CD4-positive, alpha-beta T cell (primary cell): ENCODE measurements at places on chromosomes 6 and 20.

DNA sequence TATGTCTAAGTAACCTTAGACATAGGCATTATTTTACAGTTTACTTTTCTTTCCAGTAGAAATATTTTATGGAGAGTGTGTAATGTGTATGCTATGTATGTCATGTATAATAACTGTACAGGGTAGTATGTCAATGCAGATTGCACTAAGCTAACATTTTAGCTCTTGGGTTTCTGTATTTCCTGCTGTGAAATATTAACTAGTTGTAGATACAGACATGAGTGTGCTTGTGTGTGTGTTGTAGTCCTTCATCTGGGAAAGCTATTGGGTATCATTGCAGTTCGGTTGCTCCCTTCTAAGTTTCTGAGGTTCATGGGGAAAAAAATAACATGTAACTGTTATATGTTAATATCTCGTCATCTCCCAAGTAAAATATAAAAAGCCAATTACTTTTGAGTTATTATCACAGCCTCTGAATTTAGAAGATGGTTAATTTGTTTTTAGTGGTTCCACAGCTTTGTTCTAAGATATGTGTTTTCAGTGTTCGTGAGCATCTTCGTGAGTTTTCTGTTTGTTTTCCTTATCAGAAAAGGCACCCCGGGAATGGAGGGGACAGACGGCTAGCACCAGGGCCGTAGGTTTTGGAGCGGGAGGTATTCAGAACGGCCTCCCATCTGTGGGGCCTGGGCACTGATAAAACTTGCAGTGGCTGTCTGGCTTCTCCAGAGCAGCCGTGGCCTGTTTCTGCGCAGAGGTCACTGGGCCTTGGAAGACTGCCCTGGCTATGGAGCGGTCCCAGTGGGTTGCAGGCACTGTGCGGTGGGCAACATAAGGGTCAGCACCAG, 215.0 kb downstream of the ARID1B start:
- DNase-seq, result no peak

GRCh38 chr6:143449714-143450452, 612 bp downstream of the ADAT2 start:
- DNase-seq, result peak; percentile 56

- no peak for DNase-seq
These were observed 3.3 kb downstream of the PERP start for GRCh38 chr6:138103871-138104270.

- no peak for DNase-seq
These were observed 2.5 kb downstream of the PRRT1 start for GRCh38 chr6:32149092-32149755.

DNA sequence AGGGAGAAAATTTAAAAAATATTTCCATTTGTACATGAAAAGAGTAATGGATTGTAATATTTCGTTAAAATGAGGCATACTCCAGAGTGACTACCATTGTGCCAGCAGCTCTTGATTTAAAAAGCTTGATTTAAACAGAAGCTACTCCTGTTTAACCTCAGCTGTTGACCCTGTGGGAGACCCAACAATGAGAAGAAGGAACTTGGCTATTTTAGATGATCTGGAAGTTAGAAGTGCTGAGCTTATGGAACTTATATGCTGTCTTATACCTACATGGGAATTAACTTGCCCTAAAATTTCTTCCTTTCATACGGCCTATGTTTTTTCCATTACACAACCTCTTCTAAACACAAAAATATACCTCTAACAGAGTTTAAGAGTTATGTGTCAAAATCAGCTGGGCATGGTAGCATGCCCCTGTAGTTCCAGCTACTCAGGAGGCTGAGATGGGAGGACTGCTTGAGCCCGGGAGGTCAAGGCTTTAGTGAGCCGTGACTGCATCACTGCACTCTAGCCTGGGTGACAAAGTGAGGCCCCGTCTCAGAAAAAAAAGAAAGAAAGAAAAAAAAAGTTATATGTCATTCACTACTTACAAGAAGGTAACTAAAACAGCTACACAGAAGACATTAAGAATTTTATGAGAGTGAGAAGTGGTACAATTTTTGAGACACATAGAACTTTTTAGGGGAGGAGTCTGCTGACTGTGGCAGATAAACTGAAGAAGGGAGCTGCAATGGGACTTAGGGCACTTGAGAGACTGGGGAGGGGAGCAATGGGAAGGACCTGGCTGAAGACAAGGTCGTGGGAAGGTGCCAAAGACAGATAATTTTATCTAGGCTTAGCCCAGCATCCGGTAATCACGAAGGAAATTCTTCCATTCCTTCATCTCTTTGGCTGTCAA, 139.9 kb downstream of the MYB start:
- no peak for DNase-seq

GRCh38 chr20:30985386-30985785, 272.1 kb upstream of the DEFB115 start:
- no peak for DNase-seq

- no peak for DNase-seq
These were observed 83.3 kb downstream of the SMPDL3A start for GRCh38 chr6:122872311-122872710.

- DNase-seq, result no peak
These were observed 531.9 kb upstream of the MAN1A1 start for GRCh38 chr6:119881416-119881815.

GRCh38 chr6:138416206-138416605, 12.2 kb downstream of the HEBP2 start:
- no peak for DNase-seq

- DNase-seq, result no peak
These were observed at the start of gene SEL1L2 for GRCh38 chr20:13990465-13990864. Gene SEL1L2, minus strand, starts transcription at chr20:13990614. Its CDS starts 80 bp downstream, at chr20:13990534.

DNA sequence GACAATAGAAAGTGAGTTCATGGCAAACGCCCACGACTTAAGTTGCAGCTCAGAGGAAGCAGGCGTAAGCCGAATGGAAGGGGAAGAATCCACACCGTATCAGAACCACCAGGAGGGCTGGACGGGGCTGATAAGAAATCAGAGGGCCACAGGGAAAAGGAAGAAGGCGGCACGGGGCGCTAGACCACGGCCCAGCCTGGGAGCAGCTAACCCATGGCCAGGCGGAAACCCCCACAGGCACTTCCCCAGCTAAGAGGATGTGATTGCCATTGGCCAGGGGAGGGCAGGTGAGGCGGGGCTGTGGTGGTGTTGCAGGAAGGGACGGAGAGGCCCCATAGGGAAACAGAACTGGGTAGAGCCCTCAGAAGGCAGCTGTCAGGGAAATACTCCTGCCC, 174.0 kb upstream of the AFDN start:
- no peak for DNase-seq

DNA sequence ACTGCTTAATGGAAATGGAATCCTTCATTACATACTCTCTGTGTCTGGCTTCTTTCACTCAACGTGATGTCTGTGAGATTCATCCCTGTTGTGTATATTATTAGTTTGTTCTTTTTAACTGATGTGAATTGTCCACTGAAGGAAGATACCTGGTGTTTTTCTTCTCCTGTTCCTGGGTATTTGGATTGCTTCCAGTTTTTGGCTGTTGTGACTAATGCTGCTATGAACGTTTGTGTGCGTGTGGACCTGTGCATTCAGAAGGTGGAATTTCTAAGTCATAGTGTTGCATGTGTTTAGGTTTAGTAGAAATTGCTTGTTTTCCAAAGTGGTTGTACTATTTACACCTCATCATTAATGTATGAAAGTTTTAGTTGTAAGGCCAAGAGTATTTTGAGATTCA, 3.8 kb downstream of the TULP4 start:
- DNase-seq, result no peak

GRCh38 chr6:142932889-142933288, 12.1 kb downstream of the HIVEP2 start:
- DNase-seq, result peak; percentile 58

GRCh38 chr6:31900917-31901414, 920 bp downstream of the ZBTB12 start:
- DNase-seq, result no peak

GRCh38 chr20:10316582-10316981, 98.0 kb downstream of the SNAP25 start:
- DNase-seq, result no peak

DNA sequence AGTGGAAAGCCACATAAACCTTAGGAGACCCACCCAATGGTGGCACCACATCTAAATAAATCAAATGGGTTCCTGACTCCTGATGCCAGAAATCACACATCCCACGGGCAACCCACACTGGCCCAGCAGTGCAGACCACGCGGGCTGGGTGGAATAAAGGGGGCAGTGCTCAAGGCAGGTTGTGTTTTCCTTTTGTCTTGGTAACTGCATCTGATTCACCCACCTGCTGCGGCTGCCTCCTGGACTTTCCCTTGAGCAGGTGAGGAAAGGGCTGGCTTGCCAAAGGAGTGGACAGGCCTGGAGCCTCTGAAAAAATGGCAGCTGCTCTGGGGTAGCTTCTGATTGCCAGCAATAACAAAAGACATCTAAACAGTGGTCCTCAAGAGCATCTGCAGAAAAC, 119.5 kb upstream of the KCNK16 start:
- no peak for DNase-seq

- DNase-seq, result peak; percentile 15
These were observed 639 bp upstream of the CD24 start for GRCh38 chr6:106974999-106975737.

DNA sequence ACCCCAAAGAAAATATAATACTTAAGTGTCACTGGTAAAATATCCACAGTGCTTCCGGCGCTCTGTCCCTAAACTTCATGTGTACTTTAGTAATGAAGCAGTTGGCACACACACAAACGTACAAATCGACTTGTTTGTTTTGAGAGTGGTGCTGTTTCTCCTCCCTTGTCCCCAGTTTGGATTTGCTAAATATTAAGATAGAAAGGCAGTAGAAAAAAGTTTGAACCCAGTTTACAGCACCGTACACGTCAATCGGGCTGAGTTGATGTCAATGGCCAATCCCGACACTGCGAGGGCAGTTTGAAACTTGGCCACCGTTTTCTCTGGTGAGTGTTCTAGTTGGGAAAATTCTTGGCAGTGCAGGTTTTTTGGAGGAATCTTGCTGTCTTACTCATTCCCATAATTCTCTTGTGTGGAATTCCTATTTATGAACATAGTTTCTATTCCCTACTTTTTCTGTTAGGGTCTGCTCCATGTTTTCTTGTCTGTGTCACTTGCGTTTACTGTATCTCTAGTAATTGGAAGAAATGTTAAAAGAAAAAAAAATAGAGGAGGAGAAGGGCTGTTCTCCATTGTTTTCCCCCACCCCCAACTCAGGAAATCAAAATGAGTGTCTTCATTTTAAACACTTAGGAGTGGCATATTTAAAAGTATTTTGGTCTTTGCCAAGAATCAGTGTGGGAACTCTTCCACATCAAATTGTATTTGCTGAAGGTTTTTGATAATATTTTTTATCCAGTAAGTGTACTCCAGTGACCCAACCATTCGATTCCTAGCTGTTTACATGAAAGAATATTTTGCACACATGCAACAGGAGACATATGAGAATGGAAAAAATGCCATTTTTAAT, 72.3 kb downstream of the OR2B2 start:
- peak; percentile 29 for DNase-seq

GRCh38 chr6:92942549-92942948, 476.8 kb downstream of the EPHA7 start:
- DNase-seq, result no peak

DNA sequence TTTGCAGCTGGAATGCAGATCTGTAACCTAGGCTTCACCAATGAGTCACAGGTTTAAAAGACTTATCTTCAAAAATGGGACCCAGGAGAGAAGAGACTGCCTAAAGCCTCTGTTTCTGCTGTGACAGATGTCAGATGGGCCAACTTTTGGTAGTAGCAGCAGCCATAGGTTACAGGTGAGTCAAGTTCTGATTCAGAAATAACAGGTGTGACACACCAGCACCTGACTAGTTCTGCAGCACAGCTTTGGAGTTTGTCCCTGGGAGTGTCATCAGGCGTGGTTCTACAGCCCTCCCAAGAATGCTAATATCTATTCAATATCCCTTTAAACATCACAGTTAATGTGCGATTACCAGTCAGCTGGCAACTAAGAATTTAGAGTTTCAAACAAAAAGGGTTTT, 121.9 kb upstream of the BTN3A2 start:
- DNase-seq, result no peak

DNA sequence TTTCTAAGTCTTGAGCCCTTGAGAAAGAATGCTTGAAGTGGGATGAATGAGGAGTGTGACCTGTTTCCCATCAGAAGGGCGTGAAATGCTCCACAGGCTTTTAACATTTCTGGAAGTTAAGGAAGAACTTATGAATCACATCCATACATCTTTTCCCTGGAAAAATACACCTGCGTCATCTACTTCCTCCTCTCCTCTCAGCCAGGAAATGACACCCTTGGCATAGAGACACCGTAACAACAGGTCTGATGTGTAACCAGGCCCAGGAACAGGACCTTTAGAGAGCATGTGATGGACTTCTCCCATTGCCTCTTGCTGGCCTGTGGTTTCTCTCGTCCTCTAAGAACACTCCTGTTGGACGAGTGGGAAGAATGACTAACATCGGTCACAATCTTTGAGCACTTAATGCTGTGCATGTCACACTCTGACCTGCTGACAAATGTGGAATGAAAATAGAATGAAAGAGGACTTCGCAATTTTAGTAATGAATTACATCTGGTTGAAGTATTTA, 28.5 kb upstream of the CITED2 start:
- DNase-seq, result no peak

DNA sequence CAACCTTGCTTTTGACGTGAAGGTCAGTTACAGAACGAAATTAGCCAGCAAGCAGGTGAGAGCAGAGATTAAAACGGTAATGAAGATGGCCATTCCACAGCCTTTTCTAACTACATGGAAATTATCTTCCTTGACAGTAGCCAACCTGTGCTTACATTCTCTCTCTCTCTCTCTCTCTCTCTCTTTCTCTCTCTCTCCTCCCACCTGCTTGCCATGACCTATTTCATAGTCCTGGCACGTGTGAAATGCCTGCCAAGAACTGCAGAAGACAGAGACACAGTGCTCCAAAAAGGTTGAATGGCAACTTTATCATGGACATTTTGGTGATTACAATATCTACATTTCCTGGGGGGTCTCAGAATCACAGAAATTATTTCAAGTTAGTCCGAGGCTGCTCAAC, 38.5 kb upstream of the SALL4 start:
- DNase-seq, result no peak

GRCh38 chr6:31979238-31979898, 2.5 kb upstream of the C4A start:
- peak; percentile 20 for DNase-seq

GRCh38 chr6:89984926-89985750, 90.9 kb downstream of the GJA10 start:
- no peak for DNase-seq

DNA sequence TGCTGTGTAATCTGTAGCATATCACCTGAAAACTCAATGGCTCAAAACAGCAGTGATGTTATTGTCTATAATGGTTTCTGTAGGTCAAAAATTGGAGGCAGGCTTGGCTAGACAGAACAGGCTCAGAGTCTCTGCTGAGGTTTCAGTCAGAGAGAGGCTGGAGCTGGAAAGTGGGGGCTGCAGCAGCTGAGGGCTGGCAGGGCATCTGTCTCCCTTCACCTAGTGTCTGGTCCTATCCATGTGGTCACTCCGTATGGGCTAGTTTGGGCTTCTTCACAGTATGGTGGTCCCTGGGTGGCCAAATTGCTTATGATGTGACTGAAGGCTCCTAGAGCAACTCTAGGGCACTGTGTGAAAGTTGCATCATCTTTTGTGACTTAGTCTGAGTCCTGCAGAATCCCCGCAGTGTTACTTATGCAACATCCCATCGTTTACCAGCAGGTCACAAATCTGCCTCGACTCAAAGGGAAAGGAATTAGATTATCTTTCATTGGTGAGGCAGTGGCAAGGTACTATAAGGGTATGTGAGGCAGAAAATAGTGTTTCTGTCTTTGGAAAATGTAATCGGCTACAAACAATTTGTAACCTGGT, 497.0 kb downstream of the EPHA7 start:
- no peak for DNase-seq
